Breast epithelium (tissue), 4 donors: ENCODE measurements at places on chromosomes 1 and 21.

- DNase-seq: no peak
Observed at GRCh38 chr1:197413564-197413963, 145.5 kb downstream of the CRB1 start.

- no peak for DNase-seq
Observed at GRCh38 chr1:49197081-49197480, 420.4 kb upstream of the BEND5 start.

GRCh38 chr21:42818328-42818749 lies 61.0 kb downstream of the WDR4 start:
- peak; percentile 43 for DNase-seq

DNA sequence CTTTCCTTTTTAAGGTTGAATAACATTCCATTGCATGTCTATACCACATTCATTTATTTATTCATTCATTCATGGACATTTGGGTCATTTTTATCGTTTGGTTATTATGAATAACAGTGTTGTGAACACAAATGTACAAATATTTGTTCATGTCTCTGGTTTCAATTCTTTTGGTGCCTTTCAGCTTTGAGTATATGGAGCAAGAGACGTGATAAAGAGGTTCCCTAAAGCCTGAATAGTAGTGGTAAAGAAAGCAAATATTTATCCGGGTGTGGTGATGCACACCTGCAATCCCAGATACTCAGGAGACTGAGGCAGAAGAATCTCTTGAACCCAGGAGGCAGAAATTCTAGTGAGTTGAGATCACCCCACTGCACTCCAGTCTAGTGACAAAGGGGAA lies 5.3 kb upstream of the RLF start:
- no peak for DNase-seq

DNA sequence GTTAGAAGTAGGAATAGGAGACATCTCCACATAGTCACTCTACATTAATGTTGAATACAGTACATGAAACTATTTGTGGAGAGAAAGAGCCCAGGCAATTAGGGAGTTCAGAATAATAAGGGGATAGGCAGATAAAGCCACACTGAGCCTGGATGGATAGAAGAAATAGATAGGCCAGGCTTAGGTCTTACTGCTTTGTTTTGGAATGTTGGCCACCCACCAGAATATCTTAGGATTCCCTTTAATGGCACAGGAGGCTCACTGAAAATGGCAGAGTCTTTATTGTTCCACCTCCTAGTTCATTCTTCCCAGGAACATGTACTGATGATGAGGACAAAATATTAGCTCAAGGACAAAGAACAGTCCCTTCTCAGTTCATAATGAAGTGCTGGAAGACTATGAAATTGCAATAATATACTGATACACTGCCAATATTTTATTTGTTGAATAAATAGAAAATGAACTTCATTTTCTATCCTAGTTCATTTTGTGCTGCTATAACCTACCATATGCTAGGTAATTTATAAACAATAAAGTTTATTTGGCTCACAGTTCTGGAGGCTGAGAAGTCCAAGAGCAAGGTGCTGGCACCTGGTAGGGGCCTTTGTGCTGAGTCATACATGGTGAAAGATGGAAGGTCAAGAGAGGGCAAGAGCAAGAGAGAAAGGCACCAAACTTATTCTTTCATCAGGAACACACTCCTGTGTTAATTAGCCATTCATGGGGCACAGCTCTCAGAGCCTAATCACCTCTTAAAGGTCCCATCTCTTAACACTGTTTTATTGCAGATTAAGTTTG lies 87.3 kb downstream of the TBX15 start:
- DNase-seq: no peak

- no peak for DNase-seq
Observed at GRCh38 chr1:87686136-87686495, 357.4 kb downstream of the LMO4 start.

DNA sequence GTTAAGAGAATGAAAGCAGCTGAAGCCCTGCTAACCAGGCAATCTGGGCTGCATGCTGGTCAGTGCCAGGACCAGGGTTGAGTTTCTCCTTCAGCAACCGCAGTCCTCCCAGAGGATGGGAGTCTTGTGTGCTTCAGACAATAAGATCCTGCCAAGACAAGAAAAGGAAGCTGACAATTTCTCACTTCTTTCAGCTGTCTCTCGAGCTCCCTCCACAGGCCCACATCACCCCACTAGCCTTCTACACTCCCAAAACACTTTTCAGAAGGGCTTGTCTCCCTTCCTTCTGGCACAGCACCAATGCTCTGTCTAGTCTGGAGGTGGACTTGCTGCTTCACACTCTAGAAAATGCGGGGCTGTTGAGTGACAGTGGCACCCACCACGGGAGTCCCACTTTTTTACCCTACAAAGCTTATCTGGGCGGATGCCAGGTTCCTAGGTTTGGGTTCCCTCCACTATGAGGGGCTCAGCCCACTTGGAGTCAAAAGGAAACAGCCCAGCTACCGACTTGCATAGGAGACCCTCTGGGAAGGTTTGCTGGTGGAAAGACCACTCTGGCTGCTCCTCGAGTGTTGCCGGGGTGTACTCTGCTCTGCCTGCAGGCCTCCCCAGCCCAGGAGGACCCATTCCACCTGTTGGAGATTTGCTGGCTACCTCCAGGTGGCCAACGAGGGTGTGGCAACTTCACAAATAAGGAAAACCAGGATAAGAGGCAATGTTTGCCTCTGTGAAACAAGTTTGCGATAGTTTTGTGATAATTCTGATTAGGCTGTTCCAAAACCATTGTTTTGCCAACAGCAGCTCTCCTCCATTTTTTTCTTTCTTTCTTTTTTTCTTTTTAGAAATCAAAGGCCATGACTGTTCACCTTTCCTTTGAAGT lies 68.9 kb downstream of the TENT5C start:
- no peak for DNase-seq
